ENCODE measurements at places on chromosomes 16 and 17.

- no peak for DNase-seq
These were observed 302.1 kb downstream of the MAP2K6 start for GRCh38 chr17:69716556-69716955.

DNA sequence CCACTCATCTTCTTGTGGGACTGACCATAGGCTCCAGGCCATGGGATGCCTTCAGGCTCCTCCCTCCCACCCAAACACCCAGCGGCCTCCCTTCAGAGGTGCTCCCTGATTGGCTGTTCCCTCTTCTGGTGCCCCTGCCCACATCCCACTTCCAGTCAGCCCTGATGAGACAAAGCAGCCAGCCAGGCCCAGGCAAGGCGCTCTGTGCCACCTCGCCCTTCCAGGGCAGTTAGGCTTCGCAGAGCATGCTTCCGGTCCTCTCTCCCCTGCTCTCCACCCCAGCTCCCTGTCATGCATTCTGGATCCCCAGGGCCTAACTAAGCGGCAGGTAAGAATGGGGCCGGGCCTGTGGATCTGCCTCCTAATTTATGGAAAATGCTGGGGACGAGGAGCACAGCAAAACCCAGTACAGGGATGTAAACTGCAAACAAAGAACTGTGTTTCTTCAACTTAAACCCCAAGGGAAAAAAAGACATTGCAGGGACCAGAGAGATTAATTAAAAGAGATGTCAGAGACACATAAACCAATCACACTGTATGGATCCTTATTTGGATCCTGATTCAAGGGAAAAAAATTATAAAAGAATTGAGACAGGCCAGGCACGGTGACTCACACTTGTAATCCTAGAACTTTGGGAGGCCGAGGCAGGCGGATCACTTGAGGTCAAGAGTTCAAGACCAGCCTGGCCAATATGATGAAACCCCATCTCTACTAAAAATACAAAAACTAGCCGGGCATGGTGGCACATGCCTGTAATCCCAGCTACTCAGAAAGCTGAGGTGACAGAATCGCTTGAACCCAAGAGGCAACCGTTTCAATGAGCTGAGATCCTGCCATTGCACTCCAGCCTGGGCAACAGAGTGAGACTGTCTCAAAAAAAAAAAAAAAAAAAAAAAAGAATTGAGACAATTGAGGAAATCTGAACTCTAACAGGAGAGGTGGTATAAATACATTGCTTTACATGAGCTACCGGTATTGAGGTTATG, 26.0 kb downstream of the ZDHHC7 start:
- DNase-seq, result no peak

DNA sequence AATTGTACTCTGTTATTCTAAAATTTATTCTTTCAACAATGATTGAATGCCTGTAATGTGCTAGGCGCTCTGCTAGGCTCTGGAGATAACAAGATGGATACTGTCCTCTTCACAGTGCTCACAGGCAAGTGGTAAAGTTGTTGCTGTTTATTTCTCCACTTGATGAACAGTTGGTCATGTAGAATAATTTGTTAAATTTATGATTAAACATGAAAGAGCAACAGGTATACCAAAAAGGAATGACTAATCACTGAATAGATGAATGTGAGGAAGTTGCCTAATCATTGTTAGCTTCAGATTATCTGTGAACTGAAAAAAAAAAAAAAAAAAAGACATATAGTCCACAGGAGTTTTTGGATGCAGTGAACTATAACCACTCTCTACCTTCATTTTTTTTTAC, 62.3 kb downstream of the NFATC3 start:
- DNase-seq, result no peak

DNA sequence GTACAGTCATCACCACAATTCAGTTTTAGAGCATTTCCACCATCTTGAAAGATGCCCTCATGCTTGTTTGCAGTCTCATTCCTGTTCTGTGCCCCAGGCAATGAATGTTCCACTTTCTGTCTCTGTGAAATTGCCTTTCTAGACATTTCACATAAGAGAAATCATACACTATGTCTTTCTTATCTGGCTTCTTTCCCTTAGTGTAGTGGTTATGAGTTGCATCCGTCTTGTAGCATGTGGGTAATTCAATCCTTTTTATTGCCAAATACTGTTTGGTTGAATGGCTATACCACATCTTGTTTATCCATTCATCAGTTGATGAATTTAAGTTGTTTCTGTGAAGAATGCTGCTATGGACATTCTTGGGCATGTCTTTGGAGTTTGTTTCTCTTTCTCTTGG, 132.5 kb upstream of the PLCG2 start:
- no peak for DNase-seq

GRCh38 chr16:57863434-57864160, 61.3 kb upstream of the KIFC3 start:
- peak; percentile 46 for DNase-seq

- DNase-seq, result peak; percentile 46
These were observed 6.8 kb downstream of the ELOB start for GRCh38 chr16:2770057-2770951.

GRCh38 chr17:18187226-18187625, 3.6 kb downstream of the ALKBH5 start:
- DNase-seq, result no peak

GRCh38 chr17:31313982-31314781, at the start of gene EVI2B:
TSS of gene EVI2B (minus strand) at chr17:31314054. CDS start at chr17:31305609, 8,445 bp downstream.
- DNase-seq, result peak; percentile 95

DNA sequence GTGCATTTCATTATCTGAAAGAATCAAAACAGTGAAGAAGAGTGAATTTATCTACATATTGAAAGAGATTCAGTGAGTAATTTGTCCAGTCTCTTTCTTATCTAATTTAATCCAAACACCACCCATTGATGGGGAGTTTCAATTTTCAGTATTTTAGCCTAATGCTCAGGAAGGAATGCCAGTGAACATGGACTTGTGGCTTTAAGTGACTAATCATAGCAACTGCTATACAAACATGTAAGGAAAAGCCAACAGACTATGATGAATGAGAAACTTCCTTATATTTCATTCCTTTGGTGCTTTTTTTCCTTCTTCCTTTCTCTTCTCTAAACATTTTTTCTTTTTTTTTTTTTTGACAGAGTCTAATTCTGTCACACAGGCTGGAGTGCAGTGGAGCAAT, 885.8 kb downstream of the KCNJ2 start:
- DNase-seq, result no peak

GRCh38 chr16:85382717-85383118, 230.4 kb upstream of the GSE1 start:
- no peak for DNase-seq

DNA sequence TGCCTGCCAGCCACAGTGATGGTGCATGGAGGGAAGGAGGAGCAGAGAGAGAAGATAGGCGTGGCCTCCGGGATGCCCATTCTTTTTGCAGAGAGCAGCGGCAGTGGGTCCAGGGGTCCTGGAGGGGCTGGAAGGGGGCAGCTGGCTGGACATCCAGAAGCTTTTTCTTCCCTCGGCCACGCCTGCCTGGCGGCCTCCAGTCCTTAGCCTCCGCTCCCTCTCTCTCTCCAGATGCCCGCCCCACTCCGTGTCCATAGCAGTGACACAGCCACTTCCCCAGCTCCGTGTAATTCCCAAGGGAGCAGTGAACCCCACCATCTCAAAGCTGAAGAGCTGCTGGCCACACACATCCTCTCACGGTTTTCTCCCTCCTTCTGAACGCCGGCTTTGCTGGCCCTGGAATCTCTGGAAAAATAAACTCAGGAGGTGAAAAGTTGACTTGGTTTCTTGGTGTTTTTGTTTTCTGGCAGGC, 26.3 kb upstream of the CDC42EP4 start:
- DNase-seq, result no peak

- no peak for DNase-seq
These were observed 119.5 kb downstream of the AATF start for GRCh38 chr17:37068266-37068665.

DNA sequence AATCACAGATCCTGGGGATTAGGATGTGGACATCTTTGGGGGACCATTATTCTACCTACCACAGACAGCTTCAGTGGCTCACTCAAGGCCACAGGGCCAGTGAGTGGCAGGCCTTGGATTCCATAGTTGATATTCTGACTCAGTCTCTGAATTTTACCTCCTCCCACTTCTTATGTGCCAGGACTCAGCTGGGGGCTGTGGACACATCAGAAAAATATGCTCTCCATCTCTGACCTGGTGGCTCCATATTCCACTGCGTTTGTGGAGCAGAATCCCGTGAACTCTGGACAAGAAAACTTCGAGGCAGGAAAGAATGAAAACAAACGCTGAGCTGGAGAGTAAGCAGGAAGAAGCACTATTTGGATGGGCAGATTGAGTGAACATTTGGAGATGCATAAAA, 301.8 kb upstream of the MAF start:
- no peak for DNase-seq

Measured in common myeloid progenitor, CD34-positive (primary cell).